ENCODE measurements at places on chromosomes 7 and 10.
A peak's percentile ranks its signal among the peaks of the same experiment; 100 is the strongest.

DNA sequence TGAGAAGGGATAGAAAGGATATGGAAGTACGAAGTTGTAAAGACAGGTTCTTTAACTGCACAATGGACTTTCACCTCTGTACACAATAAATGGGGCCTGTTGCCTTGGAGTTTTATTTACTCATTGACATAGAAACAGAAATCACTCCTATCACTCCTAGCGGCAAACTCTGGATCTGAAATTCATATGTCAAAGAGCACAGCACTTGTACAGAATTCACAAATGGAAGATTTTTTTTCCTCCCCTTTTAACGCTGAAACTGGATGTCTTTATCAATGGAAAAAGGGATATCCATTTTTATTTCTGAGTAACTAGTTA, 18.2 kb downstream of the NT5C3A start:
- DNase-seq = no peak

DNA sequence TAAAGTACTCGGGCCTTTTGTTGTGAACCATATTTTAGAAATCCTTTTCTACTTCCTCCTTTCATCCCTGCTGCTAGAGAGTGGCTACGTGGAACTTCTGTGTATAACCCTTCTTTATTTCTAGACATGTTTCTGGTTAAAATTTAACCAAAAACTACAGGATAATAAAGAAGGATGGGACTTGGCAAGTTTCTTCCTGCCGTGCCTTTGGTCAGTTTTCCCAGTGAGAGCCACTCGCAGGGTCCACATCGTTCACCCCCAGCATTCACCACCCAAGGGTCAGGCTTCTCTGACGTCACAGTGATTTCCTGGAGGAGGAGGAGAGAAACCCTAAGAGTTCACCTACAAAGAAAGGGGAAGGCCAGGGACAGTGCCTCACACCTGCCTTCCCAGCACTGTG, 45.4 kb downstream of the NKX6-2 start:
- DNase-seq = no peak

DNA sequence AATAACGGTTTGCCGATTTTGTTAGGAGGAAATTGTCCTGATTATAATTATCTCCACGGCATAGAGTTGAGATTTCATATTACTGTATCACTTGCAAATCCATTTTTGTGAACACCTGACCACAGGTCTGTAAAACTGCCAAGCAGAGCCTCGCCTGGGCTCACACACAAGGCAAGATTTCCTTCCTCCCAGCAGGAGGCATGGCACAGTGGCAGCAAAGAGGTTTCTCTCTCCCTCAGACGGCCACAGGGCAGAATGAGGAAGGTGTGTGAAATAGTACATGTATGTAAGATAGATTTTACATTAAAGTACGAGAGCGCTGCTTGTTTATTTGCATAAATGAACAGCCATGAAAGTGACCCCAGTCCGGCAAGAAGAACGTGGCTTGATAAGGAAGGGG, 130.1 kb downstream of the CELF2 start:
- no peak for DNase-seq

- no peak for DNase-seq
Measured at GRCh38 chr7:621572-622285, 102.1 kb upstream of the PDGFA start.

DNA sequence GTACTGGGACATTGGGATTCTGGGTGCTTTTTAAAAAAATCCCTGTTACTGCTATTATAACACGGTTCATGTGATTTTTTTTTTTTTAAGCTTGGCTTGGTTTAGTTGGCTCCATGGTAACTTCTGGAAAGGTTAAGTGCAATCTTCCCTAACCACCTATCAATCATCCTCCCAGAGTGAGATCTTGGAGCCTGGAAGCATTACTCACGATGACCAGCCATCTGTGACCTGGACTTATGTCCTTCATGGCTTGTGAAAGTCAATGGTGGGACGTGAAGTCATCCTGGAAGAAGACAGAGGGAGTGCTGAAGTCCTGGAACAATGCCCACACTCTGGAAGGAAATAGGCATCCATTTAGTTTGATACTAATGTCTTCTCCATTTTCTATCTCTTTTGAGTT, 135.5 kb upstream of the FRMD4A start:
- DNase-seq = no peak

GRCh38 chr10:12062754-12063482, 5.8 kb upstream of the DHTKD1 start:
- DNase-seq = no peak

GRCh38 chr10:86520871-86521677, 518 bp downstream of the WAPL start:
- DNase-seq = peak; percentile 49

- no peak for DNase-seq
Measured at GRCh38 chr10:35420044-35420443, 83.7 kb downstream of the CCNY start.

DNA sequence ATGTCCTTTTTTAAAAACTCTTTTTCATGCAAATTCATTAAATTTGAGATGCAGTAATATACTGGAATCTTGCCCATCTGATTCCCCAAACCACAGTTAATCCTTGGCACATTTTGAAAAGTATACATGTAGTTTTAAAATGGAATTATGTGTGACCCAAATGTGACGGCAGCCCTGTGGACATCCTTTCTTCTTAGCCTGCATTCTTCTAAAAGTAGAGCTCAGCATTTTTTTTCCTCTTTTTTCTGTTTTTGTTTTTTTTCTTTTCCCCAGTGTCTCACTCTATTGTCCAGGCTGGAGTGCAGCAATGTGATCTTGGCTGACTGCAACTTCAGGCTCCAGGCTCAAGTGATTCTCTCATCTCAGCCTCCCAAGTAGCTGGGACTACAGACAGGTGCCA, 338.9 kb downstream of the GALNT17 start:
- no peak for DNase-seq

DNA sequence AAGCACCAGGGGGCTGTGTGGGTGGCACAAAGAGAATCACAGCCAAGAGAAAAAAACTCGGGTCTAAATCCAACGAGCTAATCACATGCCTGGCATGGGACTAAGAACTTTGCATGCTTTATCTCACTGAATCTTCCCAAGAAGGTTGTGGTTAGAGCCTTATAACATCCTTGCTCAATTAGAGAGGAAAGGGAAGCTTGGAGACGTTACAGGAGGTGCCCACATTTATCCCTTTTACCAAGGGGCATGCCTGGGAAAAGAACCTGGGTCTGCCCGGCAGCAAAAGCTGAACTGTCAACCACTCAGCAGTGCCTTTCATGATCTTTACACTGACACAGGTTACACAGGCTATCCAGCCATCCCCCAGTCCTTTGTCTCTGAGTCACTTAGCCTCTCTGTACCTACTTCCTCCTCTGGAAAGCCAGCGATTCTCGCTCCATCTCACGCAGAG, 190.1 kb downstream of the PRPF18 start:
- DNase-seq = no peak

GRCh38 chr7:44650242-44650641, 43.8 kb downstream of the OGDH start:
- no peak for DNase-seq

DNA sequence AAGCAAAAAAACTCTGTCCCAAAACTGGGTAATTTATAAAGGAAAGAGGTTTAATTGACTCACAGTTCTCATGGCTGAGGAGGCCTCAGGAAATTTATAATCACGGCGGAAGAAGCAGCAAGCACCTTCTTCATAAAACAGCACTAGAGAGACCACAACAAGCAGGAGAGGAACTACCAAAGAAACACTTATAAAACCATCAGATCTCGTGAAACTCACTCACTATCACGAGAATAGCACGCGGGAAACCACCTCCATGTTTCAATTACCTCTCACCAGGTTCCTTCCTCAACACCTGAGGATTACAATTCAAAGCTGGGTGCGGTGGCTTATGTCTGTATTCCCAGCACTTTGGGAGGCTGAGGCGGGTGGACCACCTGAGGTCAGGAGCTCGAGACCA, 48.5 kb downstream of the PDIA4 start:
- no peak for DNase-seq

DNA sequence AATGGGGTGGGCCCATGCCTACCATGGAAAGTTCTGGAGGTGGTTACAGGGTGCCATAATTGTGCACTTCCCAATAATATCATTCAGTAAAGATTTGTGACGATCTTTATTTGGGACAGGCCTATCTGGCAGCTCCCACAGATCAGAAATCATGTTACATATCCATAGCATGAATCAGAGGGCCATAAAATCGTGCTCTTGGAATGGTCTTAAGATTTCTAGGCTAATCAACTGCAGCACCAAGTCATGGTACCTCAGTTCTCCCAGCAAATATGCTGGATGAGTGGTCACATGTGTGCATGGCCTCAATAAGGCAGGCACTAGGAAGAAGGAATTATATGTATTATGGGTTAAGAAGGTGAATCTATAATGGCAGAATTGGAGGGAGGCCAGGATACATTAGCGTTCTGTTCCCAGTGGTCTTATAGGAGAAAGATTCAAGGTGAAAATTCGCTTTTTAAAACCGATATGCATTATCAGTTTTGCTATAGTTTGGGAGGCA, 134.7 kb downstream of the NRP1 start:
- no peak for DNase-seq

- DNase-seq = peak; percentile 18
Measured at GRCh38 chr7:156827587-156828203, 65.3 kb downstream of the LMBR1 start.

Data from stromal cell of bone marrow (primary cell).